Activated T-cell treated with anti-CD3 and anti-CD28 coated beads, Interleukin-2, amount 50 U/mL, for 72 hours (primary cell): ENCODE measurements at places on chromosomes 3 and 15.

DNA sequence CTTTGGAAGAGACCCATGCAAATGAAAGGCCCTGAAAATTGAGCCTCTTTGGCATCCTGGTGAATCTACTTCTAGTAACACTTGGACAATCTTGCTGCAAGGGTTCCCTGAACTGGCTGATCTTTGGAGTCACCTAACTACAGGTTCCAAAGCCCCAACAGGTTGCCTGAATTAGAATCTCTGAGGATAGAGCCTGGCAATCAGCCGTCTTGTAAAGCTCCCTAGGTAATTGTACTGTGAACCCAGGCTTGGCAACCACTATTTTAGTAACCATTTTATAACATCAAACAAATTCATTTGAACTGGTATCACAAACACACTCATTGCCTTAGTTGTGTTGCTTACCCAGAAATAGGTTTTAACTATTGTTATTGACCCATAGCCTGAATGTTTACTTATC is 20.1 kb downstream of the PAQR9 start:
- no peak for DNase-seq

- peak; percentile 15 for DNase-seq
Observed at GRCh38 chr3:13110678-13111116, 37.5 kb upstream of the IQSEC1 start.

GRCh38 chr3:42443292-42443691 is 32.9 kb upstream of the LYZL4 start:
- DNase-seq: no peak

GRCh38 chr3:99505200-99505599 is 133.2 kb upstream of the COL8A1 start:
- DNase-seq: no peak

GRCh38 chr3:30248423-30248822 is 358.0 kb upstream of the TGFBR2 start:
- no peak for DNase-seq

- peak; percentile 72 for DNase-seq
Observed at GRCh38 chr15:38670128-38671005, 105.8 kb upstream of the RASGRP1 start.

DNA sequence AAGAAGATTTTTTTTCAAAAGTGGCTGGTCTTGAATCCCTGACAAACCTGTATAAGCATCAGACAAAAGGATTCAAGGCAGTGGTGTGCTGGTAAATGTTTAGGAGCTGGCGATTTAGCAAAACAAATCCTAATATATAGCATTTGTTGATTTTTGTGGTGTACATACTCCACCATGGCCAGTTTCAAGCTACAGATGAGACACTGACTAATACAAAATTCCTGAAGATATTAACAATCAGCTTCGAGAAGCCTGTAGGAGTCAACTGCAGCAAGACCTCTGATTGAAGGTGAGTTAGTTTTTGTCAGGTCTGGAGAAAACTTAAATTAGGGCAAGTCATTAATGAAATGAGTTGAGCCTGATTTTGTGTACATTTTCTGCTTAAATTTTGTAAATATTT is 6.7 kb downstream of the STRIT1 start:
- DNase-seq: no peak

- no peak for DNase-seq
Observed at GRCh38 chr3:98972720-98973119, 71.2 kb upstream of the DCBLD2 start.

- DNase-seq: no peak
Observed at GRCh38 chr3:156626104-156626503, 48.3 kb upstream of the TIPARP start.

- DNase-seq: no peak
Observed at GRCh38 chr15:84099181-84099580, 136.4 kb upstream of the GOLGA6L4 start.

- DNase-seq: no peak
Observed at GRCh38 chr3:126956361-126956760, 26.6 kb upstream of the PLXNA1 start.

DNA sequence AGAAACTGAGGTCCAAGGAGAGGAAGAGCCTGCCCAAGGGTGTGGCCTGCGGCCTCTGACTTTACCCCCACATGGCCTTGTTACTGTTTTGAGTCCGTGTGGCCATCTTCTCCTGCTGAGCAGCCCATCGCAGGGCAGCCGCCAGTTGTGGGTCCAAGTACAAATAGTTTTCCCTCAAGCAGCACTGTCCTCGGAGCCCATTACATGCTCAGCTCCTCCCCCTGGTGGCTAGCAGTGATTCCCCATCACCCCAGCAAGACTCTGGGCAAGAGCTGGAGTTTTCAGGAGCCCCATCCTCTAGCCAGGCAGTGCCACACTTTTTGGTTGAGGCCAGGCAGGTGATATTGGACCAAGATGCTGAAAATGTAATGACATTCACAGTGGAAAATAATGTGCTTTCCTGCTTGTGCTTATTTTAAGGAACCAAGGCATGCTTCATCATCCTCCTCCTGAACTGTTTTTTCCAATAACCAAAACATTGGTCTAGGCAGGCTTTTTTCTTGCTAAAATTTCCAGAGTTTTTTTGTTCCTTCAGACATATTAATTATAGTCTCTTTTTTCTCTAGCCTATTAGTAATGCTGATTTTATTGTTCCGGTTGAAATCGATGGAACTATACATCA is 23.2 kb upstream of the VILL start:
- peak; percentile 74 for DNase-seq
